ENCODE measurements at places on chromosomes 2 and 18.

- H3K4me3 ChIP-seq = no peak overlapping the region
- H3K27ac ChIP-seq = no peak overlapping the region
- H3K27me3 ChIP-seq = no peaks in the 10 kb centered on the region
- no peaks in the 10 kb centered on the region for H3K4me1 ChIP-seq
Measured at GRCh38 chr2:151157000-151157735, 104.5 kb downstream of the RBM43 start.

- H3K4me1 ChIP-seq = no peaks in the 10 kb centered on the region
- DNase-seq = no peak
Measured at GRCh38 chr2:99651930-99652670, 162.3 kb upstream of the REV1 start.

GRCh38 chr2:129748653-129749052 lies 230.8 kb upstream of the RAB6C start:
- H3K27ac ChIP-seq = no peak overlapping the region
- no peaks in the 10 kb centered on the region for H3K36me3 ChIP-seq
- no peak for DNase-seq
- no peaks in the 10 kb centered on the region for H3K4me1 ChIP-seq
- H3K4me3 ChIP-seq = no peak overlapping the region

GRCh38 chr2:239114616-239115265 lies 266.9 kb downstream of the TWIST2 start:
- DNase-seq = no peak
- H3K27me3 ChIP-seq = no peaks in the 10 kb centered on the region
- peak overlapping the region; percentile 70 for H3K27ac ChIP-seq
- peaks cover 8% of the 10 kb centered on the region for H3K4me1 ChIP-seq

DNA sequence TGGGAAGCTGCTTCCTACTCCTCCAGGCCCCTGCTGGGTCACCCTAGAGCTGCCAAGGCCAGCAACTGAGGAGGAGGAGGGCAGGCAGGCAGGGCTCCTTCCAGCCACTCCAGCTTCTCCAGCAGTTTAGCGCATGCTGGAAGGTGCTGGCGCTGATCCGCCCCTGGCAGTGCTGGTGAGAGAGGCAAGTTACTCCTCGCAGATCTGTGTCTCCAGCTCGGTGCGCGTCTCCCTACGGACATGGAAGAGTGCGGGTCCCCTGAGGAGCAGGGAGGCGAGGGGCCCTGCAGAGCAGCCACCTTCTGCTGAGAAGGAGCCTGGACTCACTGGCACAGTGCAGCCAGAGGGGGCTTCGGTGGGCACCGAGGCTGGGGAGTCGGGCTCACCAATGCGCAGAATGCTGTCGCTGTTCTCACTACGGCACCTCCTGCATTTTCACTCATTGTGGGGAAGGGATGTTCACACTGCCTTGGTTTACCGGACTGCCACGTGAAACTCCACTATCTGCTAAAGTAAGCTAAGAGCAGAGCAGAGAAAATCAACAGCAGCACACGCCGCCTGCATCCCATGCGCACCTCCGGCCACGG lies 206.0 kb downstream of the HDAC4 start:
- H3K4me1 ChIP-seq = no peaks in the 10 kb centered on the region
- H3K36me3 ChIP-seq = no peaks in the 10 kb centered on the region
- DNase-seq = peak; percentile 22
- H3K27ac ChIP-seq = no peak overlapping the region
- H3K4me3 ChIP-seq = no peak overlapping the region

DNA sequence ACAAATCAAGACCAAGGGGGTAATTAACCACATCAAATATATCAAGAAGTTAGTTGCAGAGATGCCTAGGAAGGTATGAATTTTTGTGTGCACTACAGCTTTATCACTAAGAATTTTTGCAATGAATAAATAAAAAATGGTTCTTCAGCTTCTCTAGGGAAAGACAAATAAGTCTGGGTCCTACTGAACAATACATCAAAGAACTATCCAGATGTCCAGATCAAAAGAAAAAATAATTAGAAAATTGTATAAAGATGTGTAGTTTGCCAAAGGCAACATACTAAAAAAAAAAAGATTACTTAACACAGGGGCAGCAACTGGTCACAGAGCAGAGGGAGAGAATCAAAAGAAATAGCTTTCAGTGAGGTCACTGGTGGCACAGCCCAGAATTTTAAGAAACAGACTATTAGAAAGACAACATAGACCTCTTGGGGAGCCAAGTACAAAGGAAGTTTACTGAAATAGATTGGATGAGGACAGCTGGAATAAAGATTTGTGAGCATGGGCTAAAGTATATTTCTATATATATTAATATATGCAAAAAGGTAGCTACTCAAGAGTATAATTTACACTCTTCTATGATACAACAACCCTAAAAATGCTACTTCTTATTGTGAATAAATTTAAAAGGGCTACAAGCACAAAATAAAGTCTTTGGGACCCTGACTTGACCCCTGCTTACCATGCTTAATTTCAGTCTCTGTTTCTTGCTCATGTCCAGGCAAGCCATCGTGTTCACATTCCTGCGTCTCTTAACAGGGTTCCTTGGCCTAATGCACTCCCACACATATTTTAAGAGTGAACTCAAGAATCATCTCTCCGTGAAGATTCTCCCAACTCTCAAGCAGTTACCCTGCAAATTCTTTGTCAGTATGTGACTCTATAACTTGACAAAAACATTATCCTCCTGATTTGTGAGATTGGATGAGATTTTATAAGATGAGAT lies 99.0 kb upstream of the GRB14 start:
- no peaks in the 10 kb centered on the region for H3K4me1 ChIP-seq
- DNase-seq = no peak
- H3K4me3 ChIP-seq = no peak overlapping the region
- H3K27me3 ChIP-seq = no peaks in the 10 kb centered on the region

DNA sequence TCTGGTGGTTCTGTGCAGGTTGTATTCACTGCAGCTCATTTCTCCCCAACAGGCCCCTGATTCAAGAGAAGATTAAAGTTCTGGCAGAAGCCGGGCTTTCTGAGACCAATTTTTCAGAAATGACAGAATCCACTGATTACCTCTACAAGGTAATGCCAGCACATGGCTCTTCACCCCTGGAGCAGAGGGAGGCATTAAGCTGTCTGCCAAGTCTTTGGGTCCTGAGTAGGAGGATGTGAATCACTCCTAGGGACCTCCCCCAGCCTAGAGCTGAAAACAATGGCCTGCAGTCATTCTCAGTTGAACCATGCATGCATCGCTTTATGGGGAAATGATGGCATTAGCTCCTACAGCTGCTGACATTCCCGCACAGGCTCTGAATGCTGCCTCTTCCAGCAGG lies 20.5 kb upstream of the RPL37A start:
- H3K36me3 ChIP-seq = no peaks in the 10 kb centered on the region
- H3K27ac ChIP-seq = peak overlapping the region; percentile 66
- no peak for DNase-seq
- no peaks in the 10 kb centered on the region for H3K4me1 ChIP-seq

- no peak for DNase-seq
- H3K36me3 ChIP-seq = no peaks in the 10 kb centered on the region
- H3K27ac ChIP-seq = no peak overlapping the region
- H3K4me3 ChIP-seq = no peak overlapping the region
- H3K4me1 ChIP-seq = no peaks in the 10 kb centered on the region
- no peaks in the 10 kb centered on the region for H3K27me3 ChIP-seq
Measured at GRCh38 chr18:73908323-73908722, 239.3 kb downstream of the FBXO15 start.

- no peaks in the 10 kb centered on the region for H3K27me3 ChIP-seq
- H3K27ac ChIP-seq = no peak overlapping the region
- no peak overlapping the region for H3K4me3 ChIP-seq
- no peaks in the 10 kb centered on the region for H3K4me1 ChIP-seq
- no peak for DNase-seq
Measured at GRCh38 chr2:81991282-81991681, 1686.7 kb upstream of the LRRTM1 start.

- no peaks in the 10 kb centered on the region for H3K36me3 ChIP-seq
- peaks cover 5% of the 10 kb centered on the region for H3K4me1 ChIP-seq
Measured at GRCh38 chr2:19900931-19901441, 797 bp downstream of the TTC32 start.

DNA sequence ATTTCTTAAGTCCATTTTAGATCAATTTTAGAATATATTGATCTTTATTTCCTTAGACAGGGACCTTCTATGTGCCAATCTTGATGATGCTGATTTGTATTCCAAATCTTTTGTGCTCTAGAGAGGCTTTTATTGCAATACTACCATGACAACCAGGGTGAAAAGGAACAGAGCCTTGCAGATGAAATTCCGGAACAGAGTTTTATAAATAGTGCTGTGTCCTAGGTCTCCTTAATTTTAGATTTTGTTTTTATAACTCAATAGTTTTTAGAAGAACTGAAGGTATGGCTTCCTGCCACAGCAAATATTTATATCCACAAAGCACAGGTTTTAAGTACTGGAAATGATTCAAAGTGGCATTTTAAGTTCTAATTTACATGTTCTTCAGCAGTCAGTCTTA lies 160.2 kb downstream of the PMAIP1 start:
- DNase-seq = no peak
- H3K27me3 ChIP-seq = no peaks in the 10 kb centered on the region
- no peaks in the 10 kb centered on the region for H3K4me1 ChIP-seq
- H3K36me3 ChIP-seq = no peaks in the 10 kb centered on the region
- H3K4me3 ChIP-seq = no peak overlapping the region
- H3K27ac ChIP-seq = no peak overlapping the region

- H3K27ac ChIP-seq = no peak overlapping the region
- no peaks in the 10 kb centered on the region for H3K36me3 ChIP-seq
- no peaks in the 10 kb centered on the region for H3K4me1 ChIP-seq
- H3K27me3 ChIP-seq = no peaks in the 10 kb centered on the region
Measured at GRCh38 chr2:151032741-151033191, 228.9 kb downstream of the RBM43 start.

DNA sequence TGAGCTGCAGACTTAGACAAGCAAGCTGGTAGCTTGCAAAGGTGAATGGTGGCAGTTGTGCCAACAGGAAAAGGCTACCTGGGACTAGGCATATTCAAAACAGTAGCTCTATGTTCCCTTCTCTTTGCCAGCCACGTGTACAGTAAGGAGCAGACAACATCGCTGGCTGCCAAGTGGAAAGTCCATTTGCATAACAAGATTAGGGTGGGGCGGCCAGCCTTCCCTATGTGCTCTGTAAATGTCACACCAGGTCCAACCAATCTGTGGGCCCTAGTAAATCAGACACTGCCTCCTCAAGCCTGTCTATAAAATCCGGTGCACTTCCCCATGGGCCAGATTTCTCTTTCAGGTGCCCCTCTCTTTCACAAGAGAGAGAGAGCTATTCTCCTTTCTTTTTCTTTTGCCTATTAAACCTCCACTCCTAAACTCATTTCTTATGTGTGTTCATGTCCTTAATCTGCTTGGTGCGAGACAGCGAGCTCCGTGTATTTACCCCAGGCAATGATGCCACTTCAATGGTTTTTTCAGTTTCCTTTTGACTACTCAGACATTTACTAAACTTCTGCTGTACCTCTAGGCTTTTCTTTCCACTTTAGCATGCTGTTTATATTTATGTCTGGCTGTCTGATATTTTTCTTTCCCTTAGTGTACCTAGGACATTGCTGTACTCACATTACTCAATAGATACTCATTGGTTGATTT lies 297.4 kb upstream of the GCFC2 start:
- H3K27me3 ChIP-seq = no peaks in the 10 kb centered on the region
- DNase-seq = no peak
- no peak overlapping the region for H3K27ac ChIP-seq

DNA sequence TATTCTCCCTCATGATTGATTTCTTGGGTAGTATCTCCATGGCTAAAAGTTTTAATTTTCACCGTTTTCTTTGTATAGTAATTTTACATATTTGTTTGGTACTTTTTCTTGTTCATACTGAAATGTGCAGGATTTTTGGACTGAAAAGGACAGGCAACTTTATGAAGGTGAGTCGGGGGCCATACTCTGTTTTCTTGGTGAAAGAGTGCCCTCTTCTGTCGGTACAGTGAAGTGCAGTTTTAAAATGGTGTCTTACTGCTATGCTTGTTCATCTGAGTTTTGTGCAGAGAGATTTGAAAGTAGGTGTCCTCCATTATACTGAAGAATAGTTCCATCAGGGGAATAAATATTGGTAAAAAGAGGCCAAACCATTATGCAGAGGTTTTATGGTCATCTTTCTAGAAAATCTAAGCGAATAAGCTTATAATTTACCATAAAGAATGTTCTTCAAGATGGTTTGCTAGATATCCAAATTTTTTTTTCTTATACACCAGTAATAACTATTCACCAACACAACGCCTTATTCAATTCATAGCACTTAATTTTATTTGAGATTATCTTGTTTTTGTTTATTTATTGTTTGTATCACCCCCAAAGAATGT lies 8.7 kb upstream of the SERPINB13 start:
- H3K4me1 ChIP-seq = no peaks in the 10 kb centered on the region
- DNase-seq = no peak

GRCh38 chr2:27807476-27807875 lies 36.0 kb downstream of the MRPL33 start:
- no peaks in the 10 kb centered on the region for H3K27me3 ChIP-seq
- DNase-seq = peak; percentile 33
- no peak overlapping the region for H3K27ac ChIP-seq
- H3K4me1 ChIP-seq = no peaks in the 10 kb centered on the region

DNA sequence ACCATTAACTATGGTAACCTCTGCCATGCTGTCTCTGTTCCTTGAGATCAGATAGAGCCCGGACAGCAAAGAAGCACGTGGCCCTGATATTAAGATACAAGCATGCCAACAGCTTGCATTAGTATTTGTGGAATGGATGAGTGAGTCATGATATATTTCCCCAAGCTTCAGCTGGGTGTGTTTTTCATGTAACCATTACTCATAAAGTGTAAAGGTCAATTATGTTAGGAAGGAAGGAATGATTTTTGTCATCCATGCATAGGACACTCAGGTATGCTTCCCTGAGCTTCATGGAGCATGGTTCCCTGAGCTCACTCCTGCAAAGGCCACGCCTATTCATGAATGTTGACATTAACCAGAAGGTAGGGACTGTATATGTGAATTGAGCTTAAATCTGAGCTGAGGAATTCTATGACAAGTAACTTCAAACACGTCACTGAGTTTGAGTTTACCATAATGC lies 74.6 kb downstream of the ARL4C start:
- H3K4me1 ChIP-seq = no peaks in the 10 kb centered on the region
- no peaks in the 10 kb centered on the region for H3K27me3 ChIP-seq
- no peak for DNase-seq
- no peaks in the 10 kb centered on the region for H3K36me3 ChIP-seq
- no peak overlapping the region for H3K4me3 ChIP-seq

- H3K4me1 ChIP-seq = no peaks in the 10 kb centered on the region
- H3K4me3 ChIP-seq = no peak overlapping the region
- DNase-seq = no peak
- H3K36me3 ChIP-seq = no peaks in the 10 kb centered on the region
Measured at GRCh38 chr2:169683425-169684134, 10.6 kb downstream of the CFAP210 start.

- no peak overlapping the region for H3K27ac ChIP-seq
- no peaks in the 10 kb centered on the region for H3K27me3 ChIP-seq
- no peaks in the 10 kb centered on the region for H3K4me1 ChIP-seq
- DNase-seq = no peak
- H3K4me3 ChIP-seq = no peak overlapping the region
Measured at GRCh38 chr2:39383146-39383545, 53.9 kb downstream of the MAP4K3 start.

Data from uterus (tissue), 4 donors.